ENCODE measurements at places on chromosomes 4 and X.

GRCh38 chr4:3473181-3473950 is 10.3 kb downstream of the DOK7 start:
- no peak for DNase-seq

DNA sequence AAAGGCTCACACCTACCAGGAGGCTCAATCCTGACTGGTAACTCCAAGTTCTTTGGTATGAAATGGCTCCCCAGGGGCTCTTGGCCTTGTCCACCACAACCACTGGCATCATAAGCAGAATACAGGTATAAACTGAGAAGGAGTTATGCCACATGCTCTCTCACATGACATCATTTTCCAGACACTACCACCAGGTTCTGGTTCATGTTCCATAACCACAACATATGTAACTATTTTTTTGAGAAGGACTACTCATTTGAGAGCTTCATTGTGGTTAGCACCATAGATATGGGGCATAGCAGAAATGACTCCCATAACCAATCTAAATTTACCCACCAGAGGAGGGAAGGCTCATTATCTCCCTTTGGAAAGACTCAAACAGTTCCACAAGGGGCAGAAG is 19.6 kb downstream of the PRDM5 start:
- DNase-seq: peak; percentile 9

- DNase-seq: no peak
Observed at GRCh38 chrX:142977128-142977914, 48.4 kb upstream of the SPANXN4 start.

GRCh38 chrX:49193542-49193964 is 6.4 kb downstream of the SYP start:
- no peak for DNase-seq

GRCh38 chrX:103376118-103376978 is at the start of gene BEX3:
TSS of gene BEX3 (plus strand) at chrX:103376538. CDS start at chrX:103377522, 984 bp downstream.
- DNase-seq: peak; percentile 58

DNA sequence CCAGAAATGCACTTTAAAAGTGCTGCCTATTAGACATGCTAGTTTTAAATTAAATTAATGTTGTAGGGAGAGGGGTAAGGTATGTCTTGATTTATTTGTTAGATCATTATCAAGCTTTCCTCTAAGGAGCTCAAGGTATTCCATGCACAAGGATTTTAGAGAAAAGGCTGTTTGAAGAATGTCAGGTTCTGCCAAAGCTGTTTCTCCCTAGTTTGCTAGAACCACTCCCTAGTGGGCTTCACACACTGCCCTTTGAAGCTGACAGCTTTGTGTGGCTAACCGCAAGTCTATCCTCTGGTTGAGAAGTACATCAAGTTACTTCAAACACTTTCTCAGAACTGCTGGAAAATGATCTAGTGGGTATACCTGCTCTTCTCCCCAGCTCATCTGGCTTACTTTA is 32.3 kb downstream of the RASL11B start:
- peak; percentile 30 for DNase-seq

All from fibroblast of mammary gland (primary cell).